ENCODE measurements at places on chromosomes 1 and 21.

DNA sequence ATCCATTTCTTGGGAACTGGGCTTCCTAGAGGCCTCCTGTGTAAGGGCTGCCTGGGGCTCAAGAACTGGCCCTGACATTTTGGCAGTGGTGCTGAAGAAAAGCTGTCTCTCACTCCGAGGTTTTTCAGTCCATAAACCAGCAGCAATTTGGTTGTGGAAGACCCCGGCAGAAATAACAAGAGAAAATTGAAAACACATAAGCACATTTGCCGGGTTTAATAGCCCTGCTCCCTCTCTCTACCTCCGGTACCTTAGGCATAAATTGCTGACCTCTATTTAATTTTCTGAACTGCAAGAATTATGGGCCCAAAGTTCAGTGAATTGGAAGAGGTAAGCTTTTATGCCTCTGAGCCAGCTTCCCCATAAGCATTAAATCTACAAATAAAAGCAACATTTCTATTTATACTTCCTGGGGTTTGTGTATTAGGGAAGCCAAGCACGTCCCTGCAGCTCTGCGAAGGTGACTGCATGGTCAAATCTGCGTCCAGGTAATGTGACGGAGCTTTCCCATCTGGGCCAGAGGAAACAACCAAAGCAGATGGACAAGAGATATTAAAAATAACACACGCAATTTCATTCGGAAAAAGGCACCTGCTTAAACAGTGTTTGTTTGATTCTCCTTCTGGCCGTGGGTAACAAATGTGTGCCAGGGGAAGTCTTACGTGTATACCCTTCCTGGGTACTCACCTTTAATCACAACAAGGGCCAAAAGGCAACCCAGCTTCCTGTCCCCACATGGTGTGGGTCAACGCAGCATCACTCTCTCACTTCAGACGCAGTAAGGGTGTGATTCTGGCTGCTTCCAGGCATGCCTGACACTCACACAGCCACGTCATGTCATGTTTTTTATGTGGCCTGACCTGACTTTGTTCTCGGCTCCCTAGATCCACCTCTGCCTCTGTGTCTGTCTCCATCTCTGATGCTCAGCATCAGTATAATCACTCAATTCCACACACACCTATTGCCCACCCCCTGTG, 69.2 kb downstream of the PAPPA2 start:
- DNase-seq: peak; percentile 46

DNA sequence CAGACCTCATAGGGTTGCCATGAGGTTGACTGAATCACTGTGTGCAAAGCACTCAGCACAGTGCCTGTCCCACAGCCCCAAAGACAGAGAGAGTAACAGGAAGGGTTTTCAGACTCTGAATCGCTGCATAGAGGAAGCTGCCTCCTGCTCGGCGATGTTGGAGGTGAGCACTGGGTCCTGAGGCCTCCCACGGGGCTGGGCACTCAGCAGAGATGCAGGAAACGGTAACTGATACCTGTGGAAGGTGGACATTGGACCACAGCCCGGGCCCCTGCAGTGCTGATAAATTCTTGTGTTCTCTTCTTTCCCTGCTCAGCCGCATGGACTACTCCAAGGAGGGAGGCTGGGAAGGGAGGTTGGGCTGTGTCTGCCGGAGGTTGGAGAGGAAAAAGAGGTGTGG, 389.7 kb downstream of the PTPRU start:
- no peak for DNase-seq

DNA sequence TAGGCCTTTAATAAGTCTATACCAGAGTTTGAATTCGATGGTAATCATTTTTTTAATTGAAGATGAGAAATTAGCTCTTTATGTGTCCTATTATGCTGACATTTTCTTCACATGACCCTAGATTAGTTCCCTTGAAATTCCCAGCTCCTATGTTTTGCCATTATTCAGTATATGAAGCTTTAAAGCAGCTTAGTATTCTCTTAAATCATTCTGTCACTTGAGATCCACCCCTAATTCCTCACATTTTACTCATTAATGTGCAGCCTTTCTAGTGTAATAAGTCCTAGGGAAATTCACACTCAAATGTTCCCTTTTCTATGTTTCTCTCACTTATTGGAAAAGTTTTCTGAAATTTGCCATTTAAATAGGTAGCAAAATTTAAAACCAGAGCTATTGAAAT, 704.5 kb upstream of the B3GALT2 start:
- DNase-seq: no peak

- no peak for DNase-seq
These were observed 2.0 kb downstream of the IFI16 start for GRCh38 chr1:159011751-159012150.

DNA sequence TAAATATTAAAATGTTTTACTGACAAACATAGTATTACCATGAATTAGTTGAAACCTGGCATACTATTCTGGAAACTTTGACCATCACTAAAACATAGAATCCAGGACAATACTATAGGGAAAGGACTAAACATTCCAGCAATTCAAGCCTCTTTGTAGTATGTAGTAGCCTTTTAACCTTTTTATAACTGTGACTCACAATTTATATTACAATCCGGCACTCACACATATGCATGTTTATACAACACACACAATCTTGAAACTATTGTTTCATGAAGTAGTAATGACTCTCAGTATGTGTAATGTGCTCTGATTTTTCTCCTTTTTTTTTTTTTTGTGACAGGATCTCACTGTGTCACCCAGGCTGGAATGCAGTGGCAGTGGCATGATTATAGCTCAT, 64.3 kb downstream of the ANKRD13C start:
- DNase-seq: no peak

GRCh38 chr1:12387641-12388040, 157.8 kb downstream of the VPS13D start:
- DNase-seq: no peak

DNA sequence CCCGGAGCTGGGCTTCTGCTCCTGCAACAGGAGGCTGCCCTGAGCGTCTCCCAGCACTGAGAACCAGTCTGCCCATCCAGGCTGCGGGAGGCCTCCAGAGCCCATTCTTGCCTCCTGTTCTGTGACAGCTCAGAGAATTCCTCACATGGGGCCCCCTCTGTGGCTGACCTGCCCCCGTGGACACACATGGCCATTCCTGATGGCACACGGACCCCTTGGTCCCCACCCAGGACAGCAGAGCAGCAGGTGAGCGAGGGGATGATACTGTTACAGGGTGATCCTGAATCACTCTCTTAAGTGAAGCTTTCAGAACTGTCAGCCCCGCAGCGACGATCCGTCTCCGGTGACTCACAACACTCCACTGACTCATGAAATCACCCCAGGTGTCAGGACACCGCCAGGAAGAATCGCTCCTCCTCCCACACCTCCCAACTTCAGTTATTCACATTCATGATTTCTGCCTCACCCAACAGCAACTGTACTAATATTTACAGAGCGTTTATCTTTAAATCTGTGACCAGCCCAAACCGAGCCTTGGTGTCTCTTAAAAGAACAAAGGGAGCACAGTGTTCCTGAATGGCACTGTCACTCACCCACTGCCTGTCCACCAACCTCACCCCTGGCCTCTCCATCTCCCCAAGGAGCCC, 22.5 kb downstream of the CHD5 start:
- DNase-seq: peak; percentile 92

GRCh38 chr1:22190251-22190650, 47.4 kb upstream of the WNT4 start:
- no peak for DNase-seq

GRCh38 chr1:219928791-219929118, 398 bp upstream of the SLC30A10 start:
- no peak for DNase-seq

DNA sequence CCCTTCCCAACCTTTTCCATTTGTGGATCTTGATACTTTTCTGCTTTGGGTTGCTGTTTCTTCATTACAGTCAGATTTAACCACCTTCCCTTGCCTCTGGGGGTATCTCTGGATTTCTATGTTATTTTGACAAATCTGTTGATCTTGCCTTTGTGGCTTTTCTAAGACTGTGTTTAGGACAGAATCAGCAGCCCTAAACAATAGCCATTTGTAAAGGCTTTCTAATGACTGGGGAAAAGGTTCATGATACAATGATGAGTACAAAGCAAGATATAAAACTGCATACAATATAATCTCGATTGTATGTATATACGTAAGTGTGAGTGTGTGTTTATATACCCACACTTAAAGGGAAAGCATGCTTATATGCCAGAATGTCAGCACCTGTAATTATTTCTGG, 27.8 kb downstream of the FAM20B start:
- no peak for DNase-seq

DNA sequence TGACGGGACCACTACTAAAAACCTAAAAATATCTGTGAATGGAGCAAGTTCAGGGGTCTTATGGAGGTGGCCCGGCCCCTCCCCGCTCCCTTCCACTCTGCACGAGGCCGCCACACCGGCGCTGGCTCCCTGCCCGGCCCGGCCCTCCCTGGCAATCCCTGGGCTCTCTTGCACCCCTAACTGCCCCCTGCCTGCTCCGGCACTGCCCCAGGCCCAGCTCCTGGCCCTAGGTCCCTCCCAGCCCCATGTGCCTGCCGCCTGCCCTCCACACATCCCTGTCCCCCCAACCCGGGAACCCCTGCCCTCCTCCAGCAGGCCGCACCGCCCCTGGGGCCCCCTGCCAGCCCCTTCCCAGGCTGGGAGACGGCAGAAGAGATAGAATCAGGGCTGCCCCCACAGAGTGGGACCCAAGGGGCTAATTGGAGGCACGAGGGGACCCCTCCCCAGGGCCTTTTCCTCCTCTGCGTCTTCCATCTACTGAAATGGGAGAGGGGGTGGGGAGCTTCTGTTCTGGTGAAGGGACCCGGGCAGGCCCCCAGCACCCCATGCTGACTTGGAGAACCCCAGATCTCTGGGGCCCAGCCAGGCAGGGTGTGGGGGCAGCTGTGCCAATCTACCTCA, 9.3 kb upstream of the CTRC start:
- no peak for DNase-seq

DNA sequence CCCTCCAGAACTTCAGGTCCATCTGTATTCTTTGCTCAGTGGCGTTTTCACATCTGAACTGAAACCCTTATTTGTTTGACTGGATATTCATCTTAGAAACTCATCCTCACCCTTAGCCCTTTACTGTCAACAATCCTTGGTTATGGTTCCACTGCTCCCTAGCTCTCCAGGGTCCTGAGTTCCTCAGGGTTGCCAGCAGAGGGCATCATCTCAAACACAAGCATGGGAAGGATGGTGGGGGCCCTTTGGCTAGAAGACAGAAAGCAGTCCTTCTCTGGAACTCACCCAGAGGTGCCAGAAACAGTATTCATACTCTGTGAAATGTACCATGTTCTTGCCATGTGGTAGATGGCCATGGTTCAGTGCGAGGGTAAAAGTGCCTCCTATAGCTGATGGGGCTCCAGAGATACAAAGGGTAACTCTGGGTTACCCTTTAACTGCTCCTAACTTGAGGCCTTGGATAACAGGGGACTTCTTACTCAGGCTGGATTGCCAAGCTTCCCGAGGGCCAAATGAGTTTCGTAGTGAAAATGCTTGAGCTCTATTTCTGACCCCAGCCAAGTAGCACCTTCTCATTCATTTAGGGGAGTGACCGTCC, 11.3 kb downstream of the NCSTN start:
- DNase-seq: peak; percentile 28

DNA sequence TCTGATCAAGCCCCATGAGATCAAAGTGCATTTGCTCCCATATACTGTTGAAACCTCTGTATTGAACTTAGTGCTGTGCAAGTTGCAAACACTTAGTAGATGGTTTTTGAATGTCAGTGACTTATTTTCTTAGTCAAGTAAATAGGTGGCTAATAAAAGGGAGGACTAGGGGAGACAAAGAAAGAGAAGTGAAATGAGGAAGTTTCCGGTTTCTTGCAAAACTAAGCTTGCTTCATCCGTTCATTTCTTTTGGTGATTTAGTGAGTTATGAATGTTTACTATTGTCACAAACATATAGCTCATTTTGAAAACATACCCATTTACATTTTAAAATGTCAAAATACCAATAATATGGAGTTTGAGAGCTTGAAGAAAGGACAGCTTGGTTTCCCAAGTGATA, 23.0 kb downstream of the ADAMTS5 start:
- no peak for DNase-seq

GRCh38 chr1:203166192-203166940, 9.3 kb downstream of the MYBPH start:
- peak; percentile 32 for DNase-seq

- DNase-seq: peak; percentile 49
These were observed 10.4 kb downstream of the JUN start for GRCh38 chr1:58773406-58773840.

DNA sequence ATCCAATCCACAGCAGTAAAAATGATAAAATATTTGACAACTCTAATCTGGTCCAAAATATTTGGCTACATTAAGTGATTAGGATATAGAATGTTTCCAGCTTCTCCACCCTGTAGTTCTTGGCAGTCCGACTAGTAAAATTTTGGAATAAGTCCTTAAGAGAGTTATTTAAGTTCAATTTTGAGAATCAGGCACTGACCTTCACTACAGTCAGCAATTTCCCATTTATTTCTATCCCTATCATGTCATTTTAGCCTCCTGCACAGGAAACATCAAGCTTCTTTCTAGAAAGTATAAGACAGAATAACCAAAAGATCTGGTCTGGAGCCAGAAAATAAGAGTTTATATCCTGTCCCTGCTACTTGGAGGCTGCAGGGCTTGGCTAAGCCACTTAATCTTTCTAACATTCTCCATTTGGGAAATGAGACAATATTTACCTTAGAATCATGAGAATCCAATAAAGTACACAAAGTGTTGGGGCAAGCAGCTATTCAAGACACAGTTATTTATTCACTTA, 162.2 kb downstream of the DPYD start:
- DNase-seq: no peak

DNA sequence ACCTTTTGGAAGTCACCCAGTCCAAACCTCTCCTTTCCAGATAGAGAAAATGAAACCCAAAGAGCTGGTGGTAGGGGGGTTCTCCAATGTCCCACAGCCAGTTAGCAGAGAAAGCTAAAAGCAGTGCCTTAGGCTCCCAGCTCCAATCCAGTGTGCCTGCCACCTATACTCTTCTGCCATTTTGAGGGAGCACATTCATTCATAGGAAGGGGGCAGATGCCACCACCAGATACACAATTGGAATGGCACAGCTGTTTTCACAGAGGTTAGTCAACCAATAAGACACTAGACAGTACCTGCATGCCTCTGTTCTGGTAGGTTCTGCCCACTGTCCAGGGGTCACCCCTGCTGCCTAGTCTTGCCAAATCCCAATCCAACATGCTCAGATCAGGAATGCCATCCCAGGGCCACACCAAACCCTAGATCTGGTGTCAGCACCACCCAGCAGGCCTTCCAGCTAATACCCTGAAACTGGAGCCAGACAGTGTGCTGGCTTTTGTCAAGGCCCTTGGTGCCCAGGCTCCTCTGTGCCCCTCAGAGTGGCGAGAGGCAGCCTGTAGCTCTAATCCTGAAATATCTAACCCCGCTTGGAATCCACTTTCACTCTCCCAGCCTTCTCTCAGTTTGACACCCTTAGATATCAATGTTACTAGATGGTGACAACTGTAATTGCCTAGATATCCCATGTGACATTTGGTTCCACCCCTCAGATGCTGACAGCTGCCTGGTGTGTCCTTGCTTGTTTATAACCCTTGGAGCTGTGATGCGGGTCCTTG, 178.6 kb downstream of the TGFBR3 start:
- DNase-seq: no peak

GRCh38 chr1:35656148-35656862, 15.0 kb upstream of the PSMB2 start:
- no peak for DNase-seq

All from kidney tubule cell (primary cell).